ENCODE measurements at places on chromosomes 2 and 18. TPM values are rescaled to one million over a fixed set of nuclear protein-coding genes. Genes with fewer than 3 reads are reported as not detected.

SMYD1 gene
- total RNA-seq = not detected

FAM124B gene
- 2.0 TPM for total RNA-seq

HIBCH gene
- total RNA-seq = 24.5 TPM

G6PC2 gene
- not detected for total RNA-seq
